ENCODE measurements at places on chromosomes 12 and 14. TPM values are rescaled to one million over a fixed set of nuclear protein-coding genes. Genes with fewer than 3 reads are reported as not detected.

NUAK1 gene
- total RNA-seq = 25.7 TPM

TOMM20L gene
- not detected for total RNA-seq

R3HDM2 gene
- 4.0 TPM for total RNA-seq

ALDH2 gene
- total RNA-seq = 62.4 TPM

PAPLN gene
- total RNA-seq = 1.5 TPM

UTP20 gene
- total RNA-seq = 15.2 TPM

ZNF10 gene
- total RNA-seq = 5.6 TPM

TMEM229B gene
- total RNA-seq = 0.19 TPM
